ENCODE measurements at places on chromosomes 1 and 21.

- DNase-seq = no peak
Observed at GRCh38 chr1:110248746-110249145, 38.6 kb downstream of the KCNC4 start.

- no peak for DNase-seq
Observed at GRCh38 chr1:67983867-67984266, 66.6 kb downstream of the DIRAS3 start.

DNA sequence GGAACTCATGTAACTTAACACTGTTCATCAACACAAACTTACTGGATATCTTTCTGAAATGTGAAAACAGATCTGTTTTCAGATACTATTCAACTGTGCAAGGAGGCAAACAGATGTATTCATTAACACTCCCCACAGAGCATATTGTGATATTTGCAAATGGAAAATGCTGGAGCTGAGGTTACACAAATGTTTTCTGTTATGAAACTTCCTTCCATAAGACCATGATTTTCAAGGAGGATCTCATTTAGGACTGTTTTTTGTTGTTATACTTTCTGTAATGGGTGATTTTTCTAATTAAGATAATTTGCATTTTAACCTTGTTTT, 56.1 kb downstream of the GABPA start:
- no peak for DNase-seq

DNA sequence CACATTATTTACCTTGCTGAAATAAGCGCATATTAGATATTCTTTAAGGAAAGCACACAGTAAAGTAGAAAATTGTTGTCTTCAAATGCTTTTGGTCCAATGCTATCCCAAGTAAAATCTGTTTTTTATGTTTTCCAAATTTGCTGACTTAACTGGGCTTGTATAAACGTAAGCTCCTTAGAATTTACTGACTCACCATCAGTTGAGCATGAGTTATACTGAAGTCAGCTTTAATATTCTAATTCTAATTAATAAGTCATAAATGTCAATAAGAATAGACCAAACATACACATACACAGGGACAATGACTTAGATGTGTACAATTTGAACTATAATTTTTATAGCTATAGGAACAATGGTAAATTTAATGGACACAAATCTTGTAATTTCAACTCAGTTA, 319.2 kb downstream of the TPR start:
- DNase-seq = no peak

DNA sequence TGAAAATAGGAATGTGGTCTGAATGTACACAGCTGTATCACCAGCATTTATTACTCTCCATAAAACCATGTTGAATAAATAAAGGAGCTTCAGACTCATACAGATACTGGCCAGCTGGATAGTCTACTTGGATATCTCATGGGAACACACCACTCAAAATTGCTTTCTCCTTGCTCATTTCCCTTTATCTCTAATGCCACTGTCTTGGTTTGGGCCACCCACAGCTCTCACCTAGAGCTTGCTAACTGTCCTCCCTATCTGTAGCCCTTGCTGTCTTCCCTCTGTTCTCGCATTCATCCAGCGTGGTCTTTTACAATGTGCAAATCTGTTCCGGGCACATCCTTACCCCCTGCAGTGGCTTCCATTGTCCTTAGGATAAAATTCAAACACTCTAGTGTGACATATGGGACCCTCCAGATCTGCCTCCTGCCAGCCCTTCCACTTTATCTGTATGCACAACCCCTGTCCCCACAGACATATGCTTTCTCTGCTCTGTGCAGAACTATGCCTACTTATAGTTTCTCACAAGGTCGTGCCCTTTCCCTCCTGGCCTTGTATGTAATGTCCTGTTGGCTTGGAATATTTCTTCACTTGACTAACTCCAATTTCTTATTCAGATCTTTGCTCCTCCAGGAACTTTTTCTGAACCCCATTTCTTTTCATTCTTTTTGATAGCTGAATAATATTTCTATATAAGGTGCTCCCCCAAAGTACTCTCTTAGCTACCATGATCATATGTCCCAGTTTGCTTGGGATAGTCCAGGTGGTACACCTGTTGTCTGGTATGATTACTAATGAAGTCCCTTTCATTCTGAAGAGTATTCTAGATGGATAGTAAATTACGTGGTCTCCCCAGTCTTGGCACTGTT, 2.9 kb downstream of the FLVCR1 start:
- no peak for DNase-seq

- DNase-seq = peak; percentile 67
Observed at GRCh38 chr1:201085902-201086735, 26.1 kb downstream of the CACNA1S start.

DNA sequence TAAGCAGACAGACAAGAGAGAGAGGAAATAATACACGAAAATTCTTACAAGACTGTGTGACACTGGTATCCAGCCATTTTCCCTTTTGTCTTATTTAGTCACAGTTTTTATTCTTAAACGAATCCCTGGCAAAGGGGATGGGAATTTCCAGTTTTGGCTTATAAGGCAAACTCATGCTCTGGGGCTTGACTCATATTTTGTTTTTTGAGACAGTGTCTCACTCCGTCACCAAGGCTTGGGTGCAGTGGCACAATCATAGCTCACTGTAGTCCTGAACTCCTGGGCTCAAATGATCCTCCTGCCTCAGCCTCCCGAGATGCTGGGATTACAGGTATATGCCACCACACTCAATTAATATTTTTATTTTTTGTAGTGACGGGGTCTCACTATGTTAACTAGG, 31.9 kb downstream of the PTGER3 start:
- no peak for DNase-seq

DNA sequence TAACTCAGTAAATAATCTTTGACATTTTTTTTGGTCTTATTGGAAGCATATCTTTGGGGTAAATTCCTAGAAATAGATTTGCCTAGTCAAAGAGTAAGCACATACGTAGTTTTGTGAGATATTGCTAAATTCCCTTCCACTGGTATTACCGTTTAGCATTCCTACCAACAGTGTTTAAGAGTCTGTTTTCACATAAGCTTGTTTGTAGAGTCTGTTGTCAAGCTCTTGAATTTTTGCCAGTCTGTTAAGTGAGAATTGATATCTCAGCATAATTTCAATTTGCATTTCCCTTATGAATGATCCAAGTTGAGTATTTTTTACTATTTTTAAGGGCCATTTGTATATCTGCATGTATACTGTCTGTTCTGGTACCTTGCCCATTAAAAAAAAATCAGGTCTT, 37.0 kb upstream of the MPC2 start:
- no peak for DNase-seq

- DNase-seq = no peak
Observed at GRCh38 chr1:1997576-1997975, 6.0 kb downstream of the CFAP74 start.

- DNase-seq = no peak
Observed at GRCh38 chr1:225368036-225368552, 59.7 kb downstream of the LBR start.
